ENCODE measurements at places on chromosomes 4 and X.
A peak's percentile ranks its signal among the peaks of the same experiment; 100 is the strongest.

- DNase-seq, result no peak
Observed at GRCh38 chr4:2408401-2408958, 10.0 kb downstream of the ZFYVE28 start.

GRCh38 chr4:54090804-54091623, 8.9 kb upstream of the GSX2 start:
- no peak for DNase-seq

DNA sequence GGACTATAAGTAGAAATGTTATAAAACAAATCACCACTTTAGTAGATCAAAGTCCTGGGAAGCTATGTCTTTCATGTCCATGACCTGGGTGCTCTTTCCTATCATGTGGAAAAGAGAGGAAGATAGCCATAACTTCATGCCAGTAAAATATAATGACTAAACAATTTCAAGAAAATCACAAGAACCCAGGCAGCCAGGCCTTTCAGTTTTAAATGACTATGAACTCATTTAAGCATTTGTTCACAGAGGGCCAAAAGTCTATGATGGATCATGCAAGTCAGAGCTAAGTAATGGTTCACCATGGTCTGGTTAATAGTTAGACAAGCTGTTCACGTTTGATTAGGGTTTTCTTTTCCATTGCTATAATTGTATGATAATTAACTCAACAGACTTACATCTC, 155.8 kb downstream of the PPARGC1A start:
- DNase-seq, result no peak

GRCh38 chr4:129966175-129966574, 870.2 kb downstream of the C4orf33 start:
- DNase-seq, result no peak

- peak; percentile 39 for DNase-seq
Observed at GRCh38 chrX:39900777-39901170, 197.0 kb downstream of the BCOR start.

GRCh38 chrX:24682739-24683432, 10.8 kb upstream of the POLA1 start:
- DNase-seq, result no peak

GRCh38 chr4:39324897-39325613, 41.1 kb downstream of the RFC1 start:
- DNase-seq, result no peak

- DNase-seq, result no peak
Observed at GRCh38 chrX:115134382-115134781, 54.8 kb upstream of the RBMXL3 start.

DNA sequence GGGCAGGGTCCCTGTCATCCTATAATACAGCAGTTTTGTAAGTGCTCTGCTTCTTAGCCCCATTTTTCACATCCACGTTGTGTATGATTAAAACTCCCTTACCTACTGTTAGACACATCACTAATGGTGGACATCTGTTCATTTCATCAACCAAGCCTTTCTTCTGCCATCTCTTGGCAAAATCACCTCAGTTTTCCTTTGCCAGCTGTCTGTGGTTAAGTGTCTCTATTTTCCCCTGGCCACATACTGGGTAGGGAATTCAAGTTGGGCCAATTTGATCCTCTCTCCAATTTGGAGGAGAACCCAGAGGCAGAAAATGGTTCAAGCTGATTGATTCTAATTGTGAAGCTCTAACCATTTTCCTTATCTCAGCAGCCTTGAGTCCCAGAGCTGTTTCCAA, 436.1 kb downstream of the PCDH7 start:
- no peak for DNase-seq
